ENCODE measurements at places on chromosomes 5 and 9.

GRCh38 chr5:66213533-66213932 lies 69.4 kb downstream of the SREK1 start:
- no peak for DNase-seq

DNA sequence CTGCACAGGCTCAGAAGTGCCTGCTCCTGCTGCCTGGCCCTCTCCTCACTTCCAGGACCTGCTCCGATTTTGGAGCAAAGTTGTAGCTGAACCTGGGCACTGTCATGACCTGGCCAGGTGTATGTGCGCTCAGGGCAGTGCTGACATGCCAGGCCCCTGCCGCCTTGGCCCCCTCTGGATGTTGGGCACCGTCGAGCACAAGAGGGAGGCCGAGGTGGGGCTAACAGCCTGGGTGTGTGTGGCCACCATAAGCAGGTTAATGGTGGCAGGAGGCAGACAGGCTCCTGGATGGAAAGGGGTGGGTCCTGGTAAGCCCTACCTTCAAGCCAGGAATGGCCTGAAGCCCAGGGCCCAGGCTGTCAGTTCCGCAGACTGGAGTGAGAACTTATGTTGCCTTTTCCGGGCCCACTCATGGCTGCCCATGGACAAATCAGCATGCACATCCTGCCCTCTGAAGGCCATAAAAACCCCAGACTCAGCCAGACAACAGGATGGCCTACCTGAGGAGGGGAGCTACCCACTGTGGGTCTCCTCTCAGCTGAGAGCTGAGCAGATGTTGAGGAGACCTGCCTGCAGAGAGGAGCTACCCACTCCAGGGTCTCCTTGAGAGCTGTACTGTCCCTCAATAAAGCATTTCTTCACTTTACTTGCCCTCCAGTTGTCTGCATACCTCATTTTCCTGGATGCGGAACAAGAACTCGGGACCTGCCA lies 66.2 kb downstream of the NACC2 start:
- no peak for DNase-seq

DNA sequence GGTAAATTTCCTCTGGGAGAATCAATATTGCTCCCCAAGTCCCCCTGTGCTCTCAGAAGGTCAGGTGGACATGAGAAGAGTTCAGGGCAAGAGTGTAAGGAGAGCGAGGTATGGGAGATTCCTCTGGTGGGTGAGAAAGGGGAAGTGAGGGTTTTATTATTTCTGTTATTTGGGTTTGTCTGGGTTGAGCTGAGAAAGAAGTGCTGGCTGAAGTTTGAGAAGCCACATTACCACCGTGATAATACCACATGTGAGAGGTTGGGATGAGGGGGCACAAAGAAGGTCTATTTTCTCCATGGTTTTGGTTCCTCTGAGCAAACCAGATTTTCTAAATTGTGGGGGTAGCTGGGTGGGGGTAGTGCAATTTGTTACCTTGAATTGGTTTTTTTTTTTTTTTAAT lies 350.4 kb downstream of the OSTF1 start:
- no peak for DNase-seq

GRCh38 chr9:124939944-124940343 lies 939 bp downstream of the GOLGA1 start:
- no peak for DNase-seq

DNA sequence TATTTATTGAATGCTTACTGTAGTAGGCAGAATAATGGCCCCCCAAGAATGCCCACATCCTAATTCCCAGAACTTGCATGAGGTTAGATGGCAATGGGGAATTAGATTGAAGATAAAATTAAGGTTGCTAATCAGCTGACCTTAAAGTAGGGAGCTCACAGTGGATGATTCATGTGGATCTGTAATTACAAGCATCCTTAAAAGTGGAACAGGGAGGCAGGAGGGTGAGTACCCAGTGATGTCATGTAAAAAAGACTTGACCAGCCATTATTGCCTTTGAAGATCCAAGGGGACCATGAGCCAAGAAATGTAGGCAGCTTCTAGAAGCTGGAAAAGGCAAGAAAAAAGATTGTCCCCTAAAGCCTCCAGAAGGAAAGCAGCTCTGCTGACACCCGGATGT lies 71.4 kb downstream of the GABBR2 start:
- no peak for DNase-seq

- DNase-seq = no peak
These were observed 55.8 kb upstream of the CPEB4 start for GRCh38 chr5:173832386-173832785.

GRCh38 chr5:158868546-158868945 lies 231.2 kb downstream of the EBF1 start:
- no peak for DNase-seq

GRCh38 chr5:79357398-79357797 lies 121.5 kb downstream of the JMY start:
- no peak for DNase-seq

- no peak for DNase-seq
These were observed 294.0 kb downstream of the MED10 start for GRCh38 chr5:6084376-6084775.

- DNase-seq = no peak
These were observed 21.9 kb upstream of the TERT start for GRCh38 chr5:1316588-1317340.

DNA sequence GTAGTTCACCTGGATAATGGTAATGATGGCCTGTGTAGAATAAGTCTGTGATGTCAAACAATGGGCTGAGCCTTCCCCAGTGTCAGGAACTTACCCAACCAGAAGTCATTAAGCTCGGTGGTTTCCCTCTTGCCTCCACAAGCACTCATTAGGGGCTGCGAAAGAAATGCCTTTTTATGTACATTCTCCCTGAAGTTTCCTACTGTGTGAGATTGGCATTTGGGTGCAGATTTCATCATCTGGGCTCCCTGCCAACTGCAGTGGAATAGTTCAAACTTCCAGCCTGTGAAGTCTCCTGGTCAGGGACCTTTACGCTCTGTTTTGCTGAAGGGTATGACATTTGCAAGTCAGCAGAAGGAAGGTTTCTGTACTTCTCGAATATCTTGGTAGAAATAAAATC lies 41.6 kb upstream of the TMEM215 start:
- DNase-seq = no peak

DNA sequence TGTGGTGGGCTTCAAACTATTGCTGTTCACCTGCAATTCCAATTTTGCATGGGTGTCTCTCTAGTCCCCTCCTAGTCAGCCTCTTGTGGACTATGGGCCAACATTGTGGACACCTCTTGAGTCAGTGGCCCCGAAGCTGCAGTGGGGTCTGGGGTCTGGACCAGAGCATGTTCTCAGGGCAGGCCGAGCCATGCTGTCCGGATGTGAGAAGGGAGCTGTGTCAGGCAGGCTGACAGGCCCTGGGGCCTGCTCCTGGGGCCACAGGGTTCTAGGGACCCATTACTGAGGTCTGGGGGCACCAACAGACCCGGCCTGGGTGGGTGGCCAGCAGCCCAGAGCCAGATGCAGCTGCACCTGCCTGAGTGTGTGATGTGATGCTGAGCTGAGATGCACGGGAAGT lies 16.5 kb upstream of the IRX4 start:
- no peak for DNase-seq

DNA sequence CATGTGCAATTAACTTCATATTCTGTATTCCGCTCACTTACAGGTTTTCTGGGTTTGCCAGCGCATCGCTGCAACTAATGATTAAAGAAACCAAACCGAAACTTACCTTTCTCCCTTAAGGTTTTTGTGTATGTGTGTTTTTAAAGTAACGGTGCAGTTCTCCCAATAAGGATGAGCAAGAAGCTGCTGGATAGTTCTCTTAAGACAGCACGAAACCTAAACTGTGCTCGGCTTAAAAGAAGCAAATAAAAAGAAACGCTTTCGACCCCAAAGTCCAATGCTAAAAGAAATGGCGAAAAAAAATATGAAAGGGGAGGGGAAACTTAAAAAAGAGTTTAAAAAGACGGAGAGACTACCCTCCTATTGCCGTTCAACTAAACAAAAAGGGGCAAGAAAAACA lies 340 bp downstream of the ELAVL2 start:
- DNase-seq = no peak

DNA sequence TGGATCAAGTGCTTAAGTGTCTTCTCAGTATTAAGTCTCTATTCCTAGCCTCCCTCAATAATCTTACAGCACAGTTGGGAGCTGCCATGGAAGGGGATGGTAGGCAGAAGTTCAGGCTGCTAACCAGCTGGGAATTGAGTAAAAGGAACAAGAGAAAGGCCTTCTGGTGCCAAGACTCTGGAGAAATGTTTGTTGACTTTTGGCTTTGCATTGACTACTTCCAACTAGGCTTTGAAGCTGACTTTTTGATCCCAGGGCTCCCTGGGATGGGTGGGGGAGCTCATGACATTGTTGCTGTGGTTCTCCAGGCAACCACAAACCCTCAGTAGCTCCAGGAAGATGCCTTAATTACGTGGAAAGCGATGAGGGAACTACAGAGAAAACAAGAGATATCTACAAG lies 85.2 kb upstream of the HTR4 start:
- DNase-seq = no peak

DNA sequence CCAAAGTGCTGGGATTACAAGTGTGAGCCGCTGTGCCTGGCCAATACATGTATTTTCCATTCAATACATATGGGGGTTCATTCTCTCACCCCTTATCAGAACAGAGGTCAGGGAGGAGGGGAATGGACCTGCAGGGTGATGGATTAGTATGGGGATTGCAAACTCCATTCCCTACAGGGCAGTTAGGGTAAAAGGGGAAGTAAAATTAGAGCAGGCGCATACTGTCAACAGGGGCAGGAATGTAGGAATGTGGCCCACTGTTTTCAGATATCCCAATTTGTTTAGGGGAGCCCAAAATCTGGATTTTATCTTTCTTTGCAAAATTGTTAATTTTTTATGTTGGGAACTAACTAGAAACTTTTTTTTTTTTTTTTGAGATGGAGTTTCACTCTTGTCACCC lies 46.4 kb upstream of the SLC44A1 start:
- no peak for DNase-seq

- no peak for DNase-seq
These were observed 109.7 kb downstream of the ZNF354C start for GRCh38 chr5:179169836-179170235.

- DNase-seq = no peak
These were observed 10.0 kb upstream of the C5 start for GRCh38 chr9:121059998-121060636.

DNA sequence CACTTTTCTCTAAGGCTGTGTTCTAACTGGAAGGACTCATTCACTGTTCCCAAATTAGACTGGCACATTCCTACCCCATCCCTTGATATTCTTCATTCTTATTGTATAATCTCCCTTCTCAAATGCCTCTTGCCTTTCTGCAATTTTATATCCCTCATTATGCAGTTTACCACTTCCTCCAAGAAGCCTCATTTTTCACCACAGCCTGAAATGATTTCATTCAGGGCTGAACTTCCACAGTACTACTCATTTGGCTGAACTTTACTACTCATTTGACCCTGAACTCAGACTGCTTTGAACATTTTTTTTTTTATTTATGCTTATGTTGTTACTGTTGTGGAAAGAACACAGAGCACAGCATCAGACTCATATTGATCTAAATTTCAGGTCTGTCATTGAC lies 32.7 kb downstream of the GRIA1 start:
- no peak for DNase-seq

- no peak for DNase-seq
These were observed 868 bp downstream of the ZBTB43 start for GRCh38 chr9:126805554-126806262.

DNA sequence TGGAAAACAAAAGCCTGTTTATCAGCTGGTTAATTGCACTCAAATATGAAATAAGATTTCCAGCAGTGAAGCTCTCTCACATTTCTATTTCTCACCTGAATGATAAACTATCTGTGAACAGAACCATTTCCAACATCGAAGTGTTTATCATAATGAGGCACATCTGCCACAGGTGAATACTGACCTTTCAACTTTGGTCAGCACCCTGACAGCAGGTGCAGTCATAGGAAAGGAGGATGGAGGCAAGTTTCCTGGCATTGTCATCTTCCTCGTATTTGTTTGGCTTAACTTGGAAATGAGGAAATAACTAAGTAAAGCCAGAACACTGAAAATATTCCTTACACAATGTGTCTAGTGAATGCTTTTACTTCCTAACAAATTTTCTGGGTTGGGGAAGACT lies 716.4 kb downstream of the NR2F1-AS1 start:
- DNase-seq = no peak

- DNase-seq = no peak
These were observed 158.3 kb upstream of the CCDC152 start for GRCh38 chr5:42598311-42598710.

DNA sequence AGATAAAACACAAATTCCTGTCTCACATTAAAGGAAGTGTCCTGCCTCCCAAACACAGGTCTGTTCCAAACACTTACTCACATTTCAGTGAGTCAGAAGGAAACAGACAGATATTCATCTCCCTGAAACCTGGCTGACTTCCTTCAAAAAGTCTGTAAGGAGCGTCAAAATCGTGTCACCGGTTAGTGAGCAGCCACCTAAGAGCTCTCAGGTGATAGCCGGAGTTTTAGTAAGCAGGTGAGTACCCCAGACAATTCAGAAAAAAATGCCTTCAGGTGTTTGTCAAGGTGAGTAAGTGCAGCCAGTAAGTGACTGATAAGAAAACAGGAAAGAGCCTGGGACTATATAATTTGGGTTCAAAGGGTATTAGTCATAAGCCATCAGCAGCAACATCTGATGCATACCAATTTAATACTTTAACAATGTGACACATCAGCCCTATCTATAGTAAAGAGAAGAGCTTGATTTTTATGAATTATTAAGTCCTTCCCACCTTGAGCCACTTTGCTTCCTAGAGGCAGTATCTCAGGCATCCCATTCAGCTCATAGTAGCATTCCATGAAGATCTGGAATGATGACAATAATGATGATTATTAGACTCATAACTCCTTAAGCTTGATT lies 1.3 kb upstream of the ITGA2 start:
- DNase-seq = no peak

DNA sequence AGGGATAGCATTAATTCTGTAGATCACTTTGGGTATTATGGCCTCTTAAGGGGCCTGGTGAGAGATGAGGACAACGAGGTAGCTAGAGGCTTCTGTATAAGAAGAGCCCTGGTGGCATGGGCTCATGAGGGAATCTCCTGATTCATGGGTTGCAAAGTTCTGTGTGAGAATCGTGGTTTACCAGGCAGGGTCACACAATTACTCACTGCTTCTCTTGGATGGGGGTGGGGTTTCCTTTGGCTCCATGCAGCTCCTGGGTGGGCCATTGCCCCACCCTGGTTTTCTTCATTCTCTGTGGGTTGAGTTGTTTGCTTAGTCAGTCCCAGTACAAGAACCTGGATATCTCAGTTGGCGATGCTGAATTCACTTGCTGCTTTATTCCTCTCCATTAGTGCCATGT lies 30.9 kb upstream of the TNFSF15 start:
- no peak for DNase-seq

GRCh38 chr9:28059192-28059591 lies 485.9 kb upstream of the C9orf72 start:
- DNase-seq = no peak
